ENCODE measurements at places on chromosomes 2 and 18. TPM values are rescaled to one million over a fixed set of nuclear protein-coding genes. Genes with fewer than 3 reads are reported as not detected.

GRCh38 chr2:217742841-217743240 lies 260.0 kb downstream of the TNS1 start:
- no peak for DNase-seq

DNA sequence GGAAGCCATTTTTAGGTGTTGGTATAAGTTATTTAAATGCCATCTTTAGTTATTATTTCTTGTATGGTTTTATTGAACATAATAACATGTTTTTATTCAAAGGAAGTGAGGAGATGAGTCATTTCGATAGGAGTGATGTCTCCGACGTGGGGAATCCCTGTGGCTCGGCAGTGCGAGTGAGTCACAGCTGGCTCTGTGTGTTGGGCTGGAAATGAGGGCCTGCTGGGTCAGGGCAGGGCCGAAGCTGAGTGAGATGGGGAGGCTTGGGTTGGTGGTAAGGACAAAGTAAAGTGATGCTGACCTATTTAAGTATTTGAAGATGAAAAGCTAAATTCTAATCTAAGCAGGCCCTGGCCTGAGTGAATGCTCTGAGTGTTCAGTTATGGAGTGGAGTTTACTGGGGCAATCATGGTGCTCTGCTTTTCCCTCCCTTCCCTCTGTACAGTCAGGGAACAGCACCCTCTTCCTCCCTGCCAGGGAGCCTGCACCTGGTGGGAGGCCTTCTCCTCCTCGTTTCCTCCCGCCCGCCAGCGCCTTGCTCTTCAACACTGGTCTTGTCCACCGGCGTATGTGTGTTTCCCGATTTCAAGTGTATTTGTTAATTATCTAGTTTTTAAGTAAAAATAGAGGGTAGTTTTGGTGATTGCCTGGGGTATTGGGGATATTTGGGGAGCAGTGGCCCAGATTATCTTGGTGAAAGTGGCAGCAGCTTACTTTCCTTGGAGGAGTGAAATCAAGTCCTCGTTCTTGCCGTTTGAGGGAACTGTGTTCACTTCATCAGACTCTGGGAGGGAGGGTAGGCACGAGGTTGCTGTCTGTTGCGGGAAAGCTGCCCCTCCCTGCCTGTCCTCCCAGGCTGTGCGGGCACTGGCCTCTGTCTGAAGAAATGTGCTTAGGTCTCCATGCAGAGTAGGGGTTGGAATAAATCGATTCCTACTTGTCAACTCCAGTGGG lies 157.0 kb downstream of the LDLRAD4 start:
- DNase-seq = no peak

DNA sequence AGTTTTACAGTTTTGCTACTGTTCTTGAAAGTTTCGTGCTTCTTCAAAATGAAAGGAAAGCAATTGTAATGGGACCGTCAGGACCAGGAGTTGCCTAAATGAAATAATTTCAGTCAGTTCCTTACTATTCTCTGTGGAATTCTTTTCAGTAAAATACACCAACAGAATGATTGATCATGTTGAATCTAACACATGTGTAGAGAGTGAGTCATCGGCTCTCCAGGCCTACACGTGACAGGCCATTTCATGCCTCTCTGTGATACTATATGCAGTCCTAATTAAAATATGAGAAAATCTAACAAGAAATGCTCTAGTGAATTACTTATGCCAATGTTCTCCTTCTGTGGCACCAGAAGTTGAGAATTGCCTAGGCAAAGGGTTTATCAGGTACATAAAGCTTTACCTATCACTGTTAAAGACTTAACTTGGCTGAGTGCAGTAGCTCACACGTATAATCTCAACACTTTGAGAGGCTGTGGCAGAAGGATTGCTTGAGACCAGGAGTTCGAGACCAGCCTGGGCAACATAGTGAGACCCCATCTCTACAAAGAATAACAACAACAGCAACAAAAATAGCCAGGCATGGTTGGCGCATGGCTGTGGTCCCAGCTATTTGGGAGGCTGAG lies 199.4 kb downstream of the LRRTM1 start:
- DNase-seq = no peak

DNA sequence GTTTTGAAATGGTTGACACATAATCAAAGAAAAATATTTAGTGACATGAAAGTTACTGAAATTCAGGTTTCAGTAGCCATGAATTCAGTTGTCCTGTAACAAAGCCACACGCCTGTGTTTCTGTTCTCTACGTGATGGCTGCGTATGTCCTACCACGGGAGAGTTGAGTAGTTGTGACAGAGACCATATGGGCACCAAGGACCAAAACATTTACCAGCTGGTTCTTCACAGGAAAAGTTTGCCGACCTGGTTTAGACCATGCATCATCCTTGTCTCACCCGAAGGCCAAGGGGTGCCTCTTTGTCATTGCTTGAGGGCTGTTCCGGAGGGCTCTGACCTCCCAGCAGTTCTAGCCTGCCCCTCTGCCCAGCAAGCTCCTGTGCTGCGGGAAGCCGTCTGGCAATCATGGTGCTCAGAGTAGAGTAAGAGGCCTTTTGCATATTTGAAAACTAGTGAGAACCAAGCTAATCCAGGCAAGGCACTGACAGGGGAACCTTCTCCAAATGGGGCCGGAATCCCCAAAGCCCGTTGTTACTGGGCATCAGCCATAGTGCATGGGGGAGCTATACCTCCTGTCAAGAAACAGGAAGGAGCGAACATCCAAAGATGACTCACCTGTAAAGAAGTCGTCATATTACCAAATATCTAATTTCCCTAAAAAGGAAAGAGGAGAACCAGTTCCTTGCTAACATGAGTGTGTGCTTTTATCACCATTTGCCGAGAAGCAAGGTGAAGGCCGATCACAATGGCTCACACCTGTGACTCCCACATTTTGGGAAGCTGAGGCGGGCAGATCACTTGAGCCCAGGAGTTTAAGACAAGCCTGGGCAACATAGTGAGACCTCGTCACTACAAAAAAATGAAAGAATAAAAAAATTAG lies 92.6 kb upstream of the RAB12 start:
- no peak for DNase-seq

DNA sequence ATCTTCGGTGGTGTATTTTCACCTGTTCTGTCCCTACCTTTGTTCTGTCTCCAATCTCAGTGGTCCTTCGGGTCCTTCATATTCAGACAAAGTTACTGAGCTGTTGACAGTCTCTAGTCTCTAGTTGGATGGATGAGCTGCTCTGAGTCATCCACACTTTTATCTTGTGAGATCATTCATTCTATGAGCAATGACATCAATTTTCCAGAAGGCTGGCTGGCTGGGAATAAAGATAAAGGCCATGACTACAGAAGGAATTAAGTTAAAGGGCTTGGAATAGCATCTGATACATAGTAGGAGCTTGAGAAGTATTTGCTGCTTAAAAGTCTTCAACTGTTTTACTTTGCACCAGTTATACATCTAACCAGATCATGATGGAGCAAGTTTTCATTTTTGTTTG lies 43.1 kb upstream of the SLC39A10 start:
- no peak for DNase-seq

DNA sequence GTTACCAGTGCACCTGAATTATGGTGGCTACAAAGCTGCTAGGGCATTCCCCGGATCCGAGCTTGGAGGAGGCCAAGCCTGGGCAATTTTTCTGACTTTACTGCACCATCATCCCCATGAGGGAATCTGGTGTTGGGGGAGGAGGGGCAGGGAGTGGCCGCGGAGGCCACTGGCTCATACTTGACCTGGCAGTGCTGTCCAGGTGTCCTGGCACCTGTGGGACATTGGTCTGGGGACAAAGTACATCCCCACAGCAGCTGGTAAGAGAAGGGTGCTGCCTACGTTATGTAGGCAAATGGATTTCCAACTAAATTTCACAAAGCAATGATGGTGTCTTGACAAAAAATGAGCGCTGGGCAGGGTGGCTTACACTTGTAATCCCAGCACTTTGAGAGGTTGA lies 48.3 kb downstream of the KLHL29 start:
- DNase-seq = no peak

NPHP1 gene
- total RNA-seq = 2.0 TPM

CBLN2 gene
- not detected for total RNA-seq

SULT1C4 gene
- not detected for total RNA-seq

All from OCI-LY7 (cell line).